ENCODE measurements at places on chromosomes 12 and 14. TPM values are rescaled to one million over a fixed set of nuclear protein-coding genes. Genes with fewer than 3 reads are reported as not detected.

Gene CCDC197
- not detected for total RNA-seq

Gene CLEC9A
- total RNA-seq: not detected

Gene HCAR3
- not detected for total RNA-seq

Gene EML1
- total RNA-seq: 93.1 TPM

Gene OR4L1
- total RNA-seq: not detected

Gene FAM222A
- 0.23 TPM for total RNA-seq

Gene TMEM132C
- total RNA-seq: not detected

Gene TMEM119
- total RNA-seq: 3.9 TPM

Gene AICDA
- not detected for total RNA-seq

Gene DPY19L2
- 3.8 TPM for total RNA-seq

Gene COCH
- 0.46 TPM for total RNA-seq

Gene OR6C2
- total RNA-seq: not detected

Gene CLEC1B
- not detected for total RNA-seq

Gene CCDC177
- total RNA-seq: not detected

Gene PRIMA1
- not detected for total RNA-seq

Gene GRIN2B
- not detected for total RNA-seq

Gene NRXN3
- total RNA-seq: 2.9 TPM

Gene TAS2R30
- 7.5 TPM for total RNA-seq

Gene ZDHHC22
- total RNA-seq: not detected

Gene NELL2
- total RNA-seq: not detected

Gene ANKRD33
- total RNA-seq: 0.03 TPM

Gene AKAP3
- total RNA-seq: 1.7 TPM

Gene PLEKHG7
- not detected for total RNA-seq

All from smooth muscle cell of the pulmonary artery (primary cell).